ENCODE measurements at places on chromosomes 2 and 18.

GRCh38 chr2:217784996-217785543, 217.7 kb downstream of the TNS1 start:
- DNase-seq, result no peak

DNA sequence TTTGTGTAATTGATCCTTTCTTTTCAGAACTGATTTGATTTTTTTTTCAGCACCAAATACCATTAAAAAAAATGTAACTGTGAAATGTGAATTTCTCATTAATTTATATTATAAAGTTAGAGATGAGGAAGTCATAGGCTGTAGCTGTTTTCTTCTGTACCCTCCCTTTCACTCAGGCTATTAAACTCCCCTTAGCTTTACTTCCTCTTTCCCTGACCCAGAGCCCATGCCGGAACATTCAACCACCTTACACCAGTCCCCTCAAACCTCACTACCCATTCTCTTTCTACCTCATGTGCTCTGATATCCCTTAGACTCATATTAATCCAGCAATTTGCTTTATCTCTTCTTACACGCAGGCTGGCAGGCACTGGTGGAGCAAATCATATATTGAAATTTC, 12.4 kb downstream of the GALNT5 start:
- DNase-seq, result no peak

DNA sequence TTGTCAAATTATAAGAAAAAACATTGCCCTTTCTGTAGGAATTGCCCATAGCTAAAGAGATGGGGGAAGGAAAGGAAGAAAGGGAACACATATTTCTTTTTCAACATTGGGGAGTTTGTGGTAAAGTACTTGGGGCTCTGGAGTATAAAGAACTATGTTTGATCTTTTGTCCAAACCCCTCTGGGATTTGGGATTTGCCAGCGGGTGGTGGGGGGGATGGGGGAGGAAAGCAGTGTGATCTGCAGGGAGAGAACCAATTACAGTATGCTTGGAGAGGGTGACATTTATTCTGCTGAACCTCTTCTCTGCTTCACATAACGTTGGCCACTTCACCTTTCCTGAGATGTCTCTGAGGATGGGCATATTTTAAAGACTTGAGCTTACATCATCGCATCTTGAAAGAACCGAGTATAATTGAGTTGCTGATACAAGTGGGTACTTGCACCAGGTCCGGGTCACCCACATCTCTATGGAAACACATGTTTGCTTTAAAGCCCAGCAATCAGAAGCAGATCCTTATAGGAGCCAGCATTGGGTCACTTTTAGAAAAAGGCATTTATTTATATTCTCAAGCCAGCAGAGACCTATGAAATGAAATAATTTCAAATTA, 73.1 kb downstream of the SPATS2L start:
- DNase-seq, result no peak

GRCh38 chr2:148876595-148877402, 1.8 kb downstream of the KIF5C start:
- peak; percentile 47 for DNase-seq

DNA sequence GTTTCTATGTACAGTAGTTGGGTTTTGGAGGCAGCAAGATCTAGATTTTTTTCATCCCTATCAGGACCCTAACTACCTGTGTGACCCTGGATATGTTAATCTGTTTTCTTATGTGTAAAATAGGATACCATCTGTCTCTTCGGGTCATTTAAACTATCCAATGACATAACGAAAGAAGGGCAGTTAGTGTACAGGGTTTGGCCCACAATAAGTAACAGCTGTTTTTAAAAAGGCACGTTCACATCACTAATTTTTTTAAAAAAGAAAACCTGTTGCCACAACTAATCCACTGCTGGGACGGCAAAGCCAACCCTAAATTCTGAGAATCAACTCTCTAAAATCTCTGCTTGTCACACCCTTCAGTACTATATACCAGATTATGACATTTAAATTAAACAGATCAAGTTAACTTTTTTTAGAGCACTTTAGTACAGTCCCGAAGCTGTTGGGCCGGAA, 869 bp downstream of the USP40 start:
- no peak for DNase-seq

DNA sequence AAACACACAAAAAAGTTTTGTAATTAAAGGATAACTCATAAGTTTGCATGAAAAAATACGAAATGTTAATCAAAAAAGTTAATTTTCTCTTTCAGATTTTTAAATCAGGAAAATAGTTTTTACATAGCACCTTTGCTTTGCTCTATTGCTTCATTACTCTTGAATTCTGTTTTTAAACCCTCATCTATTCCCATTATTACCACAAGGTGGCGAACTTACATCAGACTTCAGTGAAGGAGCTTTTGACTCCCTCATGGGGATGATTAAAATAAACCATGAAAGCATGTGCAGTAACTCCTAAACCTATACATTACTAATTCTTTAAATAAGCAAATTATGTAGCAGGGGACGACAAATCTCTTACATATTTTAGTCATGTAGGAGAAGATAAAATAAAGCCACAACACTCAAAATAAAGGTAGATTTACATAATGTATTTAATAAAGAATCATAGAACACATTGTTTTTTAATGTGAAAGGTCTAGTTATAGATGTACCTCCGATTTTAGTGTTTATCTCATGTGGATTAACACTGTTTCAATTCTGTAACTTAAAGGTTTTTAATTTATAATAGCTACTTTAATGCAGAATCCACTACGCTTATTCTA, 105.2 kb downstream of the NETO1 start:
- DNase-seq, result peak; percentile 32

DNA sequence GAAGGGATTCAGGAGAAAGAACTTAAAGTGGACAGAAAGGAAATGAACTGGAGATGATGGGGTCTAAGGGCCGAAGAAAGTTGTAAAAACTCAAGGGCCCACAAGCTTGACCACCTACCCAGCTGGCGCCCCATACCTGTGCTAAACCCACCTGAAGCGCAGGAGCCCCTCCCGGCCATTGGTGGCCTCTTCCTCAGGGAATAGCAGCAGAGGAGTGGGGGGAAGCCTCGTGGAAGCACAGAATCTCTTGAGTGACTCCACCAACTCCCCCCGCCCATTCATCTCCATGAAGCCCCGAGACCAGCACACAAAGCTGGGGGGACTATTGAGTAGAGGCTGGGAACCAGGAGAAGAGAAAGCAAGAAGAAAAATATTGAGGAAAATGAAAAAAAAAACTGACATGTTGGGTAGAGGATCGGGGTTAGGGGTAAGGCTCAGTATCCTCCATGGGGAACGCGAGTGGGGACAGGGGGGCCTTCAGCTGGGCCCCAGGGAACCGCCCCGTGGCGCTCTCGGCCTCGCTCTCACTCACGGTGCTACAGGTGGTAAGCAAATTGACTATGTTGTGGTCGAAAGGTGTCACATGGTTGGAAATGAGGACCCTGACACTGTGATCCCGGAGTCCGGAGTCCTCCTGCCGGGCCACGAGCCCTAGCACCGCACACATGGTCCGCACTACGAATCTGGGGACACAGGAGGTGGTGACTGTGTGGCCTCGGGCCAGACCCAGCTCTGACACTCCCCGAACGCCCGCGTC, 728 bp downstream of the AUP1 start:
- no peak for DNase-seq

- no peak for DNase-seq
Measured at GRCh38 chr2:57207191-57207590, 839.4 kb upstream of the VRK2 start.

GRCh38 chr2:217667512-217667911, 335.3 kb downstream of the TNS1 start:
- no peak for DNase-seq

GRCh38 chr18:55509631-55510324, 78.2 kb downstream of the TCF4 start:
- no peak for DNase-seq

GRCh38 chr18:60552948-60553347, 180.4 kb upstream of the MC4R start:
- DNase-seq, result no peak

GRCh38 chr2:134128746-134129145, 125.1 kb upstream of the MGAT5 start:
- no peak for DNase-seq

All from Calu3 (cell line).